ENCODE measurements at places on chromosomes 16 and 17.

DNA sequence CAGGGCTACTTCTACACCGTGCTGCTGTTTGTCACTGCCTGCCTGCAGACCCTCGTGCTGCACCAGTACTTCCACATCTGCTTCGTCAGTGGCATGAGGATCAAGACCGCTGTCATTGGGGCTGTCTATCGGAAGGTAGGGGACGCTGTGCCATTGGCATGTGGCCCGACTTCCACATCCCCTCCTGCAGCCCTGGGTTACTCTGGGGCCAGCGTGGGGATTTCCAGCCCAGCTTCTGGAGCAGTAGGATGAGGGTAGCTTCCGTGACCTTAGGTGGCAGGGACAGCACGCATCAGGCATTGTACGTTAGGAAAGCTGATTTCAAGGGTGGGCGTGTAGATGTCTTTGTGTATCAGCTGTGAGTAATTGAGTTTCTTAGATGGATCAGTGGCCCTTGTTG is 96.5 kb downstream of the ABCC1 start:
- peak; percentile 75 for DNase-seq

- peak; percentile 59 for DNase-seq
These were observed 1.6 kb upstream of the DUSP14 start for GRCh38 chr17:37488009-37488604.

- no peak for DNase-seq
These were observed 143.7 kb upstream of the GNAO1 start for GRCh38 chr16:56047307-56048234.

GRCh38 chr16:87996962-87997880 is 46.0 kb downstream of the BANP start:
- no peak for DNase-seq

DNA sequence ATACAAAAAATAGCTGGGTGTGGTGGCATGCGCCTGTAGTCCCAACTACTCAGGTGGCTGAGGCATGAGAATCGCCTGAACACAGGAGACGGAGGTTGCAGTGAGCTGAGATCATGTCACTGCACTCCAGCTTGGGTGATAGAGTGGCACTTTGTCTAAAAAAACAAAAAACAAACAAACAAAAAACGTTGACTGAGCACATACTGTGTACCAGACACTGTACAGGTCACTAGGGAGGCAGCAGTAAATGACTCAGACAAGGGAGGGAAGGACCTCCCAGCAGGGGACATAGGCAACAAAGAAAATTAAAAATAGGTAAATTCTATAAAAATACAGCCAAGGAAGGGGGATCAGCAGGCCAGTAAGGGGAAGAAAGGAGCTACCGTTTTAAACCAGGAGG is 64.3 kb downstream of the SOCS1 start:
- no peak for DNase-seq

DNA sequence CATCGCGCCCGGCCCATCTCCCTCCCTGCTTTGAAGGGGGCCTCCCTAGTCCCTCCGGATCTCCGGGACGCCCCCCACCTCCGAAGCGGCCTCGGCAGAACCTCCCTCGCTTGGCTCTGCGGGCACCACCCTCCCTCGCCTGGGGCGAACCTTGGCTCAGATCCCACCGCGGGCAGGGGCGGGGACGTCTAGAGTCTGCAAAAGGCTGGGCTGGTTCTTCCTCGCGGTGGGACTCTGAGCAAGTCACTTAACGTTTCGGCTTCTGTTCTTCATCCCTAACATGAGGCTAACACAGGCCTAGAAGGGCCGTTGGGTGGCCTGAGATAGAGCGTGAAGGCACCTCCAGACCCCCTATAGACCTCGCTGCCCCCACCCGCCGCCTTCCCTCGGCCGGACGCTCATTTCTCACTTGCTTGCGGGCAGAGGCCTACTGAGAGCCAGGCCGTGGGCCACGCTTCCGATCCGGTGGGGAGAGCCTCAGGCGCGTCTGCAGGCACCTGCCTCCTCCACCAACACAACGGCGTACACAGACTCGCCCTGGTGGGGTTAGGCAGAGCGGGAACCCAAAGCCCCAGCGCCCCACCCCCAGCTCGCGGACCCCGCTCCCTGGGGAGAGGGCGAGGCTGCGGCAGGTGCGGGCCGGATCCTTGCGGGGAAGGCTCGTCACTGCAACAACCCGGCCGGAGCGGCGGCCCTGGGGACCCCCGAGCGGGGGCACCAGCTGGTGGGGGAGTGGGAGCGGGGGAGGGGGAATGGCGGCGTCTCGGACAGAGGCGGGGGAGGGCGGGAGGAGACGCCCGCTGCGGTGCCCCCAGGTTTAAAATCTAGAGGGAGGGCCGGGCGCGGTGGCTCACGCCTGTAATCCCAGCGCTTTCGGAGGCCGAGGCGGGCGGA is 5.4 kb downstream of the MYO1C start:
- DNase-seq: no peak

DNA sequence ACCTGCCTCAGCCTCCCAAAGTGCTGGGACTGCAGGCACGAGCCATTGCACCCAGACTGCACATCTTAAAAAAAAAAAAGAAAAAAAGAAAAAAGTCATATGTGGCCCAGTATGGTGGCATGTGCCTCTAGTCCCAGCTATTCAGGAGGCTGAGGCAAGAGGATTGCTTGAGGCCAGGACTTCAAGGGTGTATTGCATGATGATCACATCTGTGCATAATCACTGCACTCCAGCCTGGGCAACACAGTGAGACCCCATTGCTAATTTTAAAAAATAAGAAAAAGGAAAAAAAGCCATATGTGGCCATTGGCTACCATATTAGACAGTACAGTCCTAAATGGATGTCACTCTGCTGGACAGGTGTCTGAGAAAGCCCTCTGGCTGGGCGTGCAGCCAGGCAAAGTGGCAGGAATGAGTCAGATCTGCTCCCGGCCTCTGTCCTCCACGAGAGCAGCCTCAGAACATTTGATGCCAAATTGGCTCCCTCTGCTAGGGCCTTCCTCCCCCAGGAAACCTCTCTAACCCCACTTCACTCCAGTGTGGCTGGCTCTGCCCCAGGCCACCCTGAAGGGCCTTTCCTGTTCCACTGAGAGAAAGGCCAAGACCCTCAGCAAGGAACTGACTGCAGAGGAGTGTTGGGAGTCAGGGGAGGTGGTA is 14.7 kb downstream of the CA7 start:
- no peak for DNase-seq

DNA sequence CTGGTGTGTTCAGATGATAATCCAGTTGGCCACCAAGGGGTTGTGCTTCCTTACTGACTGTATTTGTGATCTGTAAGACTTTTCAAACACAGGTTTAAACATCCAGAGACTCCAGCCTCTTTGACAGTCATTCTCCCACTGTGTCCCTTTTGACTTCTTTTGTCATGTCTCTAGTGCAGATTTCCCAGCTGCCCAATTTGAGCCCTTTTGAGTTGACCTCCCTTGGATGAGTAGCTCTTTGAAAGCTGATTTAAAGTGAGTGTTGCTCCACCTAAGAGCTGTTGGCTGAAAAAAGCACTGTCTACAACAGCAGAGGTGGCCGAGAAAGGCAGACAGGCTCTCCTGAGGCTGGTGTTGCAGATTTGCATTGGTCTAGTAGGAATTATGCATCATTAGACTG is 188.4 kb upstream of the TBX2 start:
- no peak for DNase-seq

- DNase-seq: no peak
These were observed 269.6 kb downstream of the SNX29 start for GRCh38 chr16:12245921-12246720.

DNA sequence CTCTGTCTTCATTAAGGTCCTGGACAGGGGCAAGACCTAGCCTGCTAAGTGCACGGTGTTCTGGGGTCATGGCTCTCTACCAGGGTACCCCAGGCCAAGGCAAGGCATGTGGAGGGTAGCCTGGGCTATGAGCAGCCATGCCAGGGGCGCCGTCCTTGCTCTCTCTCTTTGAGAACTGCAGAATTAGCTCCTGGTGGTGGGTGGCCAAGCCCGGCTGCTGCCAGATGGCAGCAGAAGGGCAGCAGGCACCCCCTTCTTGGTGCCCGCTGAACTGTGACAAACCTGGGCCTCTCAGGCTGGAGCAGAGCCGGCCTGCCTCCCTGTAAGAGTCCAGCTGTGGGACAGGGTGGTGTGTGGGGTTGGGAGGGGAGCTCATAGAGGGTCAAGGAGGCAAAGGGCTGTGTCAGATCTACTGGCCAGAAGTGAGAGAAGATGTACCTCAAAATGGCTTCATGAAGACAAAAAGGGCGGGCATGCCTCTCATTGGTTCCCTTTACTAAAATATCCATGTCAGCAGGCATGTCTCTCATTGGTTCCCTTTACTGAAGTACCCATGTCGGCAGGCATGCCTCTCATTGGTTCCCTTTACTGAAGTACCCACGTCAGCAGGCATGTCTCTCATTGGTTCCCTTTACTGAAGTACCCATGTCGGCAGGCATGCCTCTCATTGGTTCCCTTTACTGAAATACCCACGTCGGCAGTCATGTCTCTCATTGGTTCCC is 81.7 kb upstream of the SDK2 start:
- DNase-seq: no peak

DNA sequence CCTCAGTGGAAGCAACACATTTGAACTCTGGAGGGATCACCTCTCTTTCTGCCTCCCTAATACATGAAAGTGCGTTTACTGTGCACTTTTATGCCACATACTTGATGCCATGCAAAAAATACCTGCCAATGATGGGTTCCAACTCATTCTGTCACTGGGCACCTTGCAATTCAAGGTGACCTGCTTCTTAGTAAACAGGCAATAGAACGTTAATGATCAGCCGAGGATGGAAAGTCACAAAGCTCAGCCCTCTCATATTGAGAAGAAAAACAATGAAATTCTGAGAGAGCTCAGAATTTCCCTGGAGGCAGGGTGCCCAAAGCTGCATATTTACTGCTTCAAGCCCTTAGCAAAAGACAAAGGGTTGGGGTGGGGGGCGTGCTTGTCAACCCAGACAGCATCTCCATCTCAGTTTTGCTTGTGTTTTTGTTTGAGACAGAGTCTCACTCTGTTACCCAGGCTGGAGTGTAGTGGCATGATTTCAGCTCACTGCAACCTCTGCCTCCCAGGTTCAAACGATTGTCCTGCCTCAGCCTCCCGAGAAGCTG is 23.2 kb downstream of the LITAF start:
- DNase-seq: no peak

GRCh38 chr16:4402439-4403132 is 13.8 kb downstream of the CORO7 start:
- DNase-seq: peak; percentile 98

GRCh38 chr16:76784530-76784929 is 406.5 kb upstream of the MON1B start:
- DNase-seq: no peak

- DNase-seq: no peak
These were observed 19.5 kb downstream of the LYRM1 start for GRCh38 chr16:20920091-20920490.

- DNase-seq: no peak
These were observed 10.7 kb upstream of the WDR45B start for GRCh38 chr17:82658796-82659452.

DNA sequence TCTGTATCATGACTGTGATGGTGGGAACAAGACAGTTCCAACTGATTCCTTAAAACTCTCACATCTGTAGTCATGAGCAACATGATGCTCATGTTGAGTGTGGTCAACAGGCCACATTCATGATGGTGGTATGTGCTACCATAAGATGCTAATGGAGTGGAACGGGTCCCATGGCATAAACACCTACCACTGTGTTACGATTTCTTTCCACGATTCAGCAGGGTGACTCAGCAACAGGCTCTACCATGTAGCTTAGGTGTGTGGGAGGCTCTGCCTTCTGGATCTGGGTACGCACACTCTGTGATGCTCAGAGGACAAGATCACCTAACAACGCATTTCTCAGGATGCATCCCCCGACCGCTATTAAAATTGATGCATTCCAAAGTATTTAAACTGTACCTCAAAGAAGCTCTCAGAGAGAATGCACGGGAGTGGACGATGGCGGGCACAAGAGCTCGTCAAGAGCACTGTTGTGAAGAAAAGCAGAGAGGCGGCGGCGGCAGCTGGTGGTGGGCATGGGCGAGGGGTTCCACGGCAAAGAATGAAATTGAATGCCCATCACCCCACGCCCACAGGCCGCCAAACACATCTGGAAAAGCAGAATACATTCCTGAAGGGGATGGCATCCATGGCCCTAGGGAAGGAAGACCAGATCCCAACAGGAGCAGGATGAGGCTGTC is 133.3 kb downstream of the ZNF778 start:
- DNase-seq: no peak

DNA sequence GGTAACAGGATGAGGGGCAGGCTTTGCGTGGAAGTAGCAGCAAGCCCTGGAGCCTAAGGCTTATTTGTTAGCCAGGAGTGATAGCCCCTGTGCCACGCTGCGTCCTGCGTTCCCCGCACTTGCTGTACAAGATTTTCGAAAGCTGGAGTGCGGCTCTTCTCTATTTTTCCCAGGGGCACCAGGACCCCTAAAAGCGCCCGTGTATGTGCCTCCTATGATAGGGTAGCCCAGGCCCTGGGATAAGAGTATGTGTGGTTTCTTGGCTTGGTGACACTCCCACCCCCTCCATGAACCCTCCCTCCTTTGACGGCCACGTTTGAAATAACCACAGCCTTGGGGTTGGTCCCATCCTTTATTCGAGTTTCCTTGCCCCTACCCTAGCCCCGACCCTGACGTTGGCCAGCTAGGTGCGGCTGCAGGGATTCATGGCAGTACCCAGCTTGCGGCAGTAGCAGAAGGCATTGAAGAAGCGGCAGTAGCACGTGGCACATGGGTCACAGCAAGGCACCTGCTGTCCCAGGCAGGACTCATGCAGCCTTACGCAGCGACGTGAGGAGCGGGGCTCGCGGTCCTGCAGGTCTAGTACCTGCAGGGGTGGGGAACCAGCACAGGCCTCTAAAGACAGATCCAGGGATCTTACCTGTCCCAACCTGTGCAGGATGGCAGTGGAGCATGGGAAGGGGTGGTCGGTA is 968 bp downstream of the AGRP start:
- no peak for DNase-seq

DNA sequence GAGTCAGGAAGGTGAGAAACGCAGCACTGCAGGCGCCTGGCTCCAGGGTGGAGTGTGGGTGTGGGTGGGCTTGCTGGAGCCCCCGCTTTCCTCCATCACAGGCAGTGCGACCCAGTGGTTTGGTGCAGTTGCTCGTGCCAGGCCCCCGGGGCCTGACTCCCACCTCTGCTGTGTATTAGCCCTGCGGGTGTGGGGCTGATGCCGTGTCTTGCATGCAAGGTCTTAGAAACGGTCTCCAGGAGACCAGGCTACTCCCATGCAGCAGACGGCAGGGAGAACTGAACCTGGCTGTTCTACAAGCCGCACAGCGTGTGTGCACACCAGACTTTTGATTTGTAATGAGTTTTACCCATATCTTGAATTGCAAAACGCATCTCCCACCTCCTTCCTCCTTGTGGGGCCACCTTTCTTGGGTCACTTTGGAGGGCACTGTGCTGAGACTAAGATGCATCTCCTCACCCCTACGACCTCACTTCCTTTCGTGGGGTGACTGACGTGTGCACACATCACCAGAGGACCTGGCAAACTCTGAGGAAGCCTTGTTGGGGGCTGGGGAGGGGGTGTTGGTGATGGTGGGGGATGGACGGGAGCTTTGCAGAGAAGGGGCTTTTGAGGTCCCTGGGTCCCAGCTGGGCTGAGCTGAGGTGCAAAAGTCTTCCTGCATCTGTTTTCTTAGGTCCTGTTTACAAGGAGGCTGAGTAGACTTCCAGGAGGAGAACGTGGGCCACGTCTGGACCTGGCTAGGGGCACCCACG is 101.8 kb upstream of the TNRC6C start:
- no peak for DNase-seq

GRCh38 chr17:65455972-65456343 is 105.5 kb downstream of the AXIN2 start:
- DNase-seq: peak; percentile 30

GRCh38 chr16:379183-379960 is 2.4 kb downstream of the PGAP6 start:
- DNase-seq: no peak
